Neural progenitor cell (in vitro differentiated cells): ENCODE measurements at places on chromosomes 16 and 17.
A peak's percentile ranks its signal among the peaks of the same experiment; 100 is the strongest.

- DNase-seq = no peak
Measured at GRCh38 chr17:76641501-76641900, 2.1 kb downstream of the ST6GALNAC1 start.

GRCh38 chr17:29760279-29761039 is 137.7 kb upstream of the CORO6 start:
- peak; percentile 40 for DNase-seq

- DNase-seq = no peak
Measured at GRCh38 chr17:41906465-41907184, 12.1 kb downstream of the ACLY start.

GRCh38 chr17:27368980-27369379 is 75.1 kb downstream of the WSB1 start:
- no peak for DNase-seq

DNA sequence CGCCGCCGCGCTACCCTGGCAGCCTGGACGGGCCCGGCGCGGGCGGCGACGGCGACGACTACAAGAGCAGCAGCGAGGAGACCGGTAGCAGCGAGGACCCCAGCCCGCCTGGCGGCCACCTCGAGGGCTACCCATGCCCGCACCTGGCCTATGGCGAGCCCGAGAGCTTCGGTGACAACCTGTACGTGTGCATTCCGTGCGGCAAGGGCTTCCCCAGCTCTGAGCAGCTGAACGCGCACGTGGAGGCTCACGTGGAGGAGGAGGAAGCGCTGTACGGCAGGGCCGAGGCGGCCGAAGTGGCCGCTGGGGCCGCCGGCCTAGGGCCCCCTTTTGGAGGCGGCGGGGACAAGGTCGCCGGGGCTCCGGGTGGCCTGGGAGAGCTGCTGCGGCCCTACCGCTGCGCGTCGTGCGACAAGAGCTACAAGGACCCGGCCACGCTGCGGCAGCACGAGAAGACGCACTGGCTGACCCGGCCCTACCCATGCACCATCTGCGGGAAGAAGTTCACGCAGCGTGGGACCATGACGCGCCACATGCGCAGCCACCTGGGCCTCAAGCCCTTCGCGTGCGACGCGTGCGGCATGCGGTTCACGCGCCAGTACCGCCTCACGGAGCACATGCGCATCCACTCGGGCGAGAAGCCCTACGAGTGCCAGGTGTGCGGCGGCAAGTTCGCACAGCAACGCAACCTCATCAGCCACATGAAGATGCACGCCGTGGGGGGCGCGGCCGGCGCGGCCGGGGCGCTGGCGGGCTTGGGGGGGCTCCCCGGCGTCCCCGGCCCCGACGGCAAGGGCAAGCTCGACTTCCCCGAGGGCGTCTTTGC is 3.1 kb downstream of the HIC1 start:
- DNase-seq = no peak

DNA sequence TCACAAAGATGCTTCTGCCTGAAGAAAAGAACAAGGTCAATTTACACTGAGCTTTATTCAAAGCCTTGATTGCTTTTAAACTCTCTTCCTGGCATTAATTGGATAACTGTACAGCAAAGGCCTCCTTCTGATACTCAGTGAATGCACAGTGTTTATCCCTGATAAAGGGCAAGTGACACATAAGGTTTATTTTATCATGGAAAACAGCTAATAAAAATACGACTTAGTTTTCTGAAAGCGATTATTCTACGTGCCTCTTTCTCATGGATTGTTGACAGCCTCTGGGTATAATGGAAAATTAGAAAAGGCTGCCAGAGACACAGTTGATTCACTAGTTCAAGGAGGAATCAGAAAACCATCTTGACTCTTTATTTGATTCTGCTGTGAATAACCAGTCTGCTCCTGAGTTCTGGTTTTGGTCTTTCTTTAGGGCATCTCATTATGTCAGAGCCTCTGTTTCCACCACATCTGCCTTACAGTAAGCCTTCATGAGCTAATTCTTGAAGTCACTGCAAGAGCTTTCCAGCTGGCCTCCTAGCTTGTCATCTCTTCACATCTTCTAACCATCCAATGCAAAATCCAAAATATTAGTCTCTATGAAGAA is 212.9 kb downstream of the CNTNAP4 start:
- no peak for DNase-seq

- no peak for DNase-seq
Measured at GRCh38 chr17:61309362-61310256, 90.0 kb upstream of the TBX2 start.

DNA sequence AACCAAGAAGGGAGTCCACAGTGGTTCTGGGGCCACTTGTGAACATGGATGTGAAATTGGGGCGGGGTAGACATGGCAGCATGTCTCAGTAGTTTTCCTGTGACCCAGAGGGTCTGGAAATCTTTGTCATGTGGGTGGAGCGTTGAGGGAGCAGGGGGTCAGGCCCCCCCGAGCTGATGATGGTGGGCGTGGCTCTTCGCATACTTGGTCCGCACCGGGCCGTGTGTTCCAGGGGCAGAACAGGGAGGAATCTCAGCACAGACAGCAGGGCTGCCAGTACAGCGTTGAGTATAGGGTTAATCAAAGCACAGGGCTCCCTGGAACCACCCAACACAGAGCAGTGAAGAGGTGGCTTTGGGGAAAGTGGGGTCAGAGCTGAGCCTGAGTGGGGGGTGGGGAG is 267.5 kb downstream of the SEC14L1 start:
- no peak for DNase-seq

- no peak for DNase-seq
Measured at GRCh38 chr16:82328881-82329469, 159.0 kb upstream of the MPHOSPH6 start.

DNA sequence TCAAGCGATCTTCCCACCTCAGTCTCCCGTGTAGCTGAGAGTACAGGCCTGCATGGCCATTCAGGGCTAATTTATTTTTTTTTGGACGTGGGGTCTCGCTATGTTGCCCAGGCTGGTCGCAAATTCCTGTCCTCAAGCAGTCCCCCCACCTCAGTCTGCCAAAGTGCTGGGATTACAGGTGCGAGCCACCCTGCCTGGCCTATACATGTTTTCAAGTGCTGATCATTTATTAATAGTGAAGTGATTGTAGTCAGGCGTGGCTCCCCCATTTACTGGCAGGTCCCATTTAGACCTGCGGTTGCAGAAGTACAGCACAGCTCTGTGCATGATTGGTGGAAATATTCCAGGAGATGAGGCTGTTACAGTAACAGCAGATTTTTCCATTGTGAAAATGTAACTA is 8.4 kb downstream of the FOXK2 start:
- no peak for DNase-seq

GRCh38 chr16:3025032-3026002 is 1.5 kb downstream of the THOC6 start:
- no peak for DNase-seq

- DNase-seq = no peak
Measured at GRCh38 chr17:39281806-39282205, 56.1 kb upstream of the STAC2 start.

GRCh38 chr17:67685351-67685750 is 32.4 kb upstream of the NOL11 start:
- no peak for DNase-seq
